ENCODE measurements at places on chromosomes 5 and 9.
A peak's percentile ranks its signal among the peaks of the same experiment; 100 is the strongest.

GRCh38 chr5:10762776-10763500 is 1.9 kb upstream of the DAP start:
- DNase-seq = no peak

GRCh38 chr5:142313682-142314081 is 11.1 kb downstream of the SPRY4 start:
- no peak for DNase-seq

GRCh38 chr5:14364096-14364495 is 217.5 kb upstream of the OTULINL start:
- DNase-seq = no peak

- DNase-seq = no peak
Observed at GRCh38 chr9:33175649-33176325, 8.7 kb upstream of the B4GALT1 start.

GRCh38 chr5:178279723-178280438 is 47.3 kb upstream of the PHYKPL start:
- peak; percentile 5 for DNase-seq

Data from AG04449 (cell line).